ENCODE measurements at places on chromosomes 12 and 14.

- no peaks in the 10 kb centered on the region for H3K4me1 ChIP-seq
- H3K27ac ChIP-seq = no peak overlapping the region
- no peaks in the 10 kb centered on the region for H3K27me3 ChIP-seq
- no peak overlapping the region for H3K4me3 ChIP-seq
- no peak for DNase-seq
Measured at GRCh38 chr12:74559728-74560127, 22.1 kb downstream of the ATXN7L3B start.

- H3K4me1 ChIP-seq = peaks cover 20% of the 10 kb centered on the region
- no peak for DNase-seq
- H3K4me3 ChIP-seq = no peak overlapping the region
- no peak overlapping the region for H3K27ac ChIP-seq
- no peaks in the 10 kb centered on the region for H3K27me3 ChIP-seq
- peaks cover 8% of the 10 kb centered on the region for H3K36me3 ChIP-seq
Measured at GRCh38 chr12:108853981-108854446, 3.4 kb downstream of the SSH1 start.

DNA sequence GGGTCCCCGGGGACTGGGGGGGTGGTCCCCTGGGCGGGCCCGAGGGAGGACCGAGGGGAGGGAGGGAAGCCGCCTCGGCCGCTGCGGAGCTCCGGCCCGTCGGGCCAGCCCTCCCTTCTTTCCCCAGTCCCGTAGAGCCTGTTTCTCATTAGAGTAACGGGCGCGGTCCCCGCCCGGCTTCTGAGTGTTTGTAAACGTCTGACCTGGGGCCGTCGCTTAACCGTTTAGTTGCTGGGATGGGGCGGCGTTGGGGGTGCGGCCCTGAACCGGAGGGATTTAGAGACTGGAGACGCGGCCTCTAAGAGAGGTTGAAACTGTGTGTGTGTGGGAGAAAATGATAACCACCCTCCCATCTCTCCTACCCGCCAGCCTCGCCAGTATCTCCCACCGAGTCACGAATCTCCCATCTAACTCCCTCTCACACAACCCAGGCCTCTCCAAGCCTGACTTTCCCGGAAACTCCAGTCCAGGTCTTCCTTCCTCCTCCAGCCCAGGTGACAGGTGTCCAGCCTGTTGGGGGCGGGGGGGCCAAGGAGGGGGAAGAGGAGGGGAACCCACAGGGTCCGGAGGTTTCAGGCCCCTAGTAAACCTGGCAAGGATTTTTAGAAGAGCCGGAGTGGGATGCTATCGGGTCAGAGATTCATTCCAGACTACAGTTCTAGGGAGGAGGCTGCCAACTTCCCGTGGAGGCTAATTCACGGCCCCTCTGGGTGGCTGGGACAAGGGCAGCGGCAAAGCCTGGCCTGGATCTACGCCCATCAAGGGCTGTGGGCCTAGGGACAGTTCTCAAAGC is 1.1 kb upstream of the NFATC4 start:
- DNase-seq = peak; percentile 12
- H3K27ac ChIP-seq = no peak overlapping the region
- H3K27me3 ChIP-seq = peaks cover 23% of the 10 kb centered on the region
- H3K36me3 ChIP-seq = no peaks in the 10 kb centered on the region

DNA sequence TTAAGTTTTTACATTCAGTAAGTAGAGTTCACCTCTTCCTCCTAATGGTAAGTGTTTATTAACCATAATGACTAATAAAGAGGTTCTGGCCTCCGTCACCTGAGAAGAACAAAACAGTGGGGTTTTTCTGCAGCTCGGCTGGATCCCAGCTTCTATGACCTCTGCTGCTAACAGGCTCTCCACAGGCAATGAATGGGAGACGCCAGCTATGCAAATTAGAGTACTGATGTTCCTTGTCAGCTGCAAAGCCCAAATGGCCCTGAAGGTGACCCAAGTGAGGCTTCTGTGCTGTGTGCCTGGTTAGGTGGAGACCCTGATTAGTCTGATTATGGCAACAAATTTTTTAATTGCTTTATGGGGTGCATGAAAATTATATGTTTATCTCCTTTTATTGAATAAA is 218.1 kb downstream of the APAF1 start:
- H3K36me3 ChIP-seq = no peaks in the 10 kb centered on the region
- H3K27ac ChIP-seq = no peak overlapping the region
- H3K27me3 ChIP-seq = no peaks in the 10 kb centered on the region
- H3K4me3 ChIP-seq = no peak overlapping the region
- H3K4me1 ChIP-seq = no peaks in the 10 kb centered on the region

- no peaks in the 10 kb centered on the region for H3K27me3 ChIP-seq
- no peaks in the 10 kb centered on the region for H3K36me3 ChIP-seq
- H3K27ac ChIP-seq = no peak overlapping the region
- no peaks in the 10 kb centered on the region for H3K4me1 ChIP-seq
- no peak overlapping the region for H3K4me3 ChIP-seq
- DNase-seq = no peak
Measured at GRCh38 chr14:90572441-90573150, 175.8 kb downstream of the CALM1 start.

GRCh38 chr14:38735005-38735404 is 368.0 kb downstream of the SEC23A start:
- no peaks in the 10 kb centered on the region for H3K4me1 ChIP-seq
- no peak for DNase-seq
- no peak overlapping the region for H3K4me3 ChIP-seq
- H3K36me3 ChIP-seq = no peaks in the 10 kb centered on the region
- no peak overlapping the region for H3K27ac ChIP-seq
- no peaks in the 10 kb centered on the region for H3K27me3 ChIP-seq

GRCh38 chr12:45473636-45474035 is 255.9 kb upstream of the ARID2 start:
- peaks cover 15% of the 10 kb centered on the region for H3K4me1 ChIP-seq
- no peak for DNase-seq

GRCh38 chr12:99455350-99456035 is 192.1 kb upstream of the GARIN6 start:
- H3K4me1 ChIP-seq = no peaks in the 10 kb centered on the region
- H3K4me3 ChIP-seq = no peak overlapping the region
- no peak overlapping the region for H3K27ac ChIP-seq
- H3K27me3 ChIP-seq = no peaks in the 10 kb centered on the region
- no peaks in the 10 kb centered on the region for H3K36me3 ChIP-seq

GRCh38 chr12:130058926-130059472 is 103.3 kb upstream of the FZD10 start:
- H3K27me3 ChIP-seq = no peaks in the 10 kb centered on the region
- no peaks in the 10 kb centered on the region for H3K36me3 ChIP-seq
- H3K4me1 ChIP-seq = no peaks in the 10 kb centered on the region
- no peak overlapping the region for H3K27ac ChIP-seq
- H3K4me3 ChIP-seq = no peak overlapping the region
- DNase-seq = no peak

DNA sequence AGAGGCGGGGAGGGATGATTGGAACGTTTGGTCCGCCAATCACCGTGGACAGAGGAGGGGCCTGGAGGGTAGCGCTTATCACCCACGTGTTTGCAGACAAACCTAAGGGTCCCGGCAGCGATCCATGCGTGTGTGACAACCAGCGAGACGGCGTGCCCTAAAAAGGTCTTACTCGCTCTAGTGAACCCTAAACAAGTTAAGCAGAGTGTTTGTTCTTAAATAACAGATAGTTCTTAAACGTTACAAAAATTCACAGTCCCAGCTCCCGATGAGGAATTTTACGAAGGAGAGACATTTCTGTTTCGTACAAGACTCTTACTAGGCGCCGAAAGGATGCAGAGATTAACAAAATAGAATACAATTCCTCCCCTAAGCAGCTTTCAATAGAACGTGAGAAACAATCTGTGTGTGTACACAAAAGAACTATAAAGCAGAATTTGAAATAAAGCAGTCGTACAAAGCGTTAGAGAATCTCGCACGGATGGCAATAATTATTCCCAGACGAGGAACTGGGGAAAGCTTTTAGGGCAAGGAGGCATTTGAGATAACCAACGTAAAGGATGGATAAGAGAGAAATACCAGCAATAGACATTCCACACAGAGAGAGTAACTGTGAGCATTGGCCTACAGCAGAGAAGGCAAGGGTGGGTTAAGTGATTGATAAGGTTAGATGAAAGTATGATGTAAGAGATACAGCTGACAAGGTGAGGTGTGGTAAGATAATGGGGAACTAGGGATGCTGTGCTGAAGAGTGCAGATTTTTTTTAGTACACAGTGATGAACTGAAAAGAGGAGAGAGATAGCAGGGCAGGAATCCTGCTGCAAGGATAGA is 831 bp upstream of the RPS6KA5 start:
- H3K27me3 ChIP-seq = no peaks in the 10 kb centered on the region
- H3K27ac ChIP-seq = peak overlapping the region; percentile 91
- peak overlapping the region; percentile 52 for H3K4me3 ChIP-seq

GRCh38 chr12:6839482-6840201 is 1.1 kb upstream of the GNB3 start:
- no peaks in the 10 kb centered on the region for H3K36me3 ChIP-seq
- H3K27ac ChIP-seq = no peak overlapping the region
- no peak overlapping the region for H3K4me3 ChIP-seq
- DNase-seq = no peak
- H3K27me3 ChIP-seq = no peaks in the 10 kb centered on the region

DNA sequence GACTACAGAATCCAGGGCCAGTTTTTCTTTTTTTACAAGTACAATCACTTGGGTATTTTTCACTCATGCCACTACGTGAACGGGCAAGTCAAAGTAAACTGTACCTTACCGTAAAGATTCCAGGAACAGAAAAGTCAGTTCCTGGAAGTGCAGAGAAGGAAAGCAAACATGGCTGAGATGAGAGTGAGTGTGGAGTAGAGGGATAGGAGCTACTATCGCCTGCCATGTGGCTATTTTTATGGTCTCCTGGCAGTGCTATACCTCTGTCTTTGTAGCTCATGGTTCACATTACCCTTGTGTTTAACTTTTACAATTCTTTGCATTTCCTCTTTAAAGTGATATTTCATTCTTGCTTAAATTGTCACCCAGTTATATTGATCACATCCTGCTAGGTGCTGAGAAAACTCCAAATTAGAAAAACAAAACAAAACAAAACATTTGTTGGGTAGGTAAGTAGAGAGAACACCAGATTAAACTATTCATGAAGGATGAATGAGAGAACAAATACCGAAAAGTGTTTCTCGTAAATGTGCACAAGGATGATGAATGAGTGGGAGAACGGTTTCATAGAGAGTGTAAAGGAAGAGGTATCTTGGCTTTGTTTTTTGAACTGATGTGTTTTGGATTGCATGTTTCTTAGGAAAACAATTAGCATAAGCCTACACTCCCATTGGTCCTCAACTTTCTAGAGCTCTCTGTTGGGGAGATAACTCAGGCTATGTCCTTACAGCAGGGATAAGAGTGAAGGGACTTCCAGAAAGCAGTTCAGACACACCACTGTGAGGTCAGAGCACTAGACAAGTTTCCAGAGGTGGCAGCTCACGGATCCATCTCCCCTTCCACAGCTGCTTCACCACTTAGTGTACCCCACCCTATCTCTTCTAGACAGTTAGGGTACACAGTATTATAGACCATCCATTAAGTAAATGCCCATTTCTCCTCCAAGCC is 163.7 kb downstream of the IPO8 start:
- H3K27ac ChIP-seq = no peak overlapping the region
- H3K4me1 ChIP-seq = no peaks in the 10 kb centered on the region
- no peaks in the 10 kb centered on the region for H3K27me3 ChIP-seq
- no peak for DNase-seq

DNA sequence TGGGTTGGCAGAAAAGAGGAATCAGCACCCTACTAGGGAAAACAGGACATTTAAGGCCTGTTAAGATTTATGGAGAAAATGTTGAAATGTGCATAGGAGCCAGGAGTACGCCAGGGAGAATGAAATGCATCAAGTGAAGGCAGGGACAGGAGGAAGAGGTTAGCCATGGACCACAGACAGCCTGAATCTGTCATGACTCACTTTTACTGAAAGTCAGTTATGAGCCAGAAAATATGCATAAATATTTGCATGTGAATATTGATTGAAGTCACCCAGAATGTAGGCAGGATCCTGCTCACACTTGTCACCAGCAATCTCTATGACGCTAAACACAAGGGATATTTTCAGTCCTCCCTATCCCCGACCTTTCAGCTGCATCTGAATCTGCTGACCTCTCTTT is 25.1 kb upstream of the CDK17 start:
- DNase-seq = no peak
- H3K36me3 ChIP-seq = no peaks in the 10 kb centered on the region
- H3K27ac ChIP-seq = no peak overlapping the region
- no peaks in the 10 kb centered on the region for H3K27me3 ChIP-seq
- peaks cover 7% of the 10 kb centered on the region for H3K4me1 ChIP-seq
- H3K4me3 ChIP-seq = no peak overlapping the region

Measured in naive thymus-derived CD4-positive, alpha-beta T cell (primary cell).